ENCODE measurements at places on chromosomes 3 and 15.

GRCh38 chr3:194874783-194875182 lies 189.1 kb downstream of the FAM43A start:
- DNase-seq = no peak

- DNase-seq = no peak
Measured at GRCh38 chr3:126126286-126126685, 42.4 kb upstream of the SLC41A3 start.

DNA sequence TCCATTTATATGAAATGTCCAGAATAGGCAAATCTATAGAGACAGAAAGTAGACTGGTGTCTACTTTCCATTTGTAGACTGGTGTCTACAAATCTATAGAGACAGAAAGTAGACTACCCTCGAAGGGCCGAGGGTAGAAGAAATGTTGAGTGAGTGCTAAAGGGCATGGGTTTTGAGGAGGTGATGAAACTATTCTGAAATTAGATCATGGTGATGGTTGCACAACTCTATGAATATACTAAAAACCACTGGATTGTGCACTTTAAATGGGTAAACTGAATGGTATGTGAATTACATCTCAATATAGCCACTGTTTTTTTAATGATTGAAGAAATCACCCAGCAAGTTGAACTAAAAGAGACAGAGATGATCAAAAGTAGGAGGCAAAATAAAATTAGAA lies 27.9 kb downstream of the TP53BP1 start:
- peak; percentile 71 for DNase-seq

- peak; percentile 64 for DNase-seq
Measured at GRCh38 chr15:56817321-56818080, 84.2 kb upstream of the ZNF280D start.

DNA sequence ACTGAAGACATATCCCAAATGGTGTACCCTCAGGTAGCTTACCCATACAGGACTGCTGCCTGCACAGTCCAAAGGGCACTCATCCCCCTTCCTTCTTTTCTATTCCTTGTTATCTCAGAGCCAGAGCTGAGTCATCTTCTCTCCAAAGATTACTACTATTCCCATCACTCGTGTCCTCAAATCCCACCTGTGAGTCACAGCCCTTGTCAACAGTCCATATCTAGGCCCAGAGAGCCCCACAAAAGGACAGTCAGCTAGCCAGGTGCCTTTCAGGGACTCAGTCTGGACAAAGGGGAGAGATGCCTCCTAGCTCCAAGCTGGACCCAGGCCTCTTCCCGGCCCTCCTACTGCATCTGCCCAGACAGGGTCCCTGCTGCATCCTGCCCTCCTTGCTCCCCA lies 11.0 kb downstream of the PARP16 start:
- DNase-seq = no peak

DNA sequence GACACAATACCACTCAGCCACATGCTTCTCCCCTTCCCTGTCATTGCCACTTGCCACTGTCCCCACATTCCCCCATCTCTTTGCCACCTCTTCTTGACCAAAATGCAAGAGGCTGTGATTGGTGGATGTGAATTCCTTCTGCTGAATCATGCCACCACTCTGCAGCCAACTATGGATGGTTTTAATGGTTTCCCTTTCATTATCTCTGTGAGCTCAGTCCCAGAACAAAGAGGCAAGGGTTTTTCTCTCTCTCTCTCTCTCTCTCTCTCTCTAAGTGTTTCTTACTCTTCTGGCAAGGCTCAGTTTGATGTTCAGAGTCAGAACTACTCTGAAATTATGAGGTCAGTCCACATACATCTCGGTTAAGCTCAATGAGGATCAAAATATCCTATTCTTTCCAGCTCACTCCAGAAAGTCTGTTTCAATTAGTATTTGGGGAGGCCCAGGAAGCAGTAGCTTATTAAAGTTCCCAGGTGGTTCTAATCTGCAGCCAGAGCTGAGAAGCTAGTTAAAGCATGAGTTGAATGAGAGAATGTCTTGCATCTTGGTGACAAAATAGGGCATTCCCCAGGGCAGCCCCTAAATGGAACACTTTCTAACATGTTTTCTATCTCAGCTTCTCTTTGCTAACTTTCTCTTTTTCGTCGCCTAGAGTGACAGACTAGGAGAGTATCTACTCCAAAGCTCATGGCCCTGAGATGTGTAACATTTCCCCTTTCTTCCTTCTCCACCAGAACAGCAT lies 8.5 kb upstream of the ILDR1 start:
- DNase-seq = no peak

DNA sequence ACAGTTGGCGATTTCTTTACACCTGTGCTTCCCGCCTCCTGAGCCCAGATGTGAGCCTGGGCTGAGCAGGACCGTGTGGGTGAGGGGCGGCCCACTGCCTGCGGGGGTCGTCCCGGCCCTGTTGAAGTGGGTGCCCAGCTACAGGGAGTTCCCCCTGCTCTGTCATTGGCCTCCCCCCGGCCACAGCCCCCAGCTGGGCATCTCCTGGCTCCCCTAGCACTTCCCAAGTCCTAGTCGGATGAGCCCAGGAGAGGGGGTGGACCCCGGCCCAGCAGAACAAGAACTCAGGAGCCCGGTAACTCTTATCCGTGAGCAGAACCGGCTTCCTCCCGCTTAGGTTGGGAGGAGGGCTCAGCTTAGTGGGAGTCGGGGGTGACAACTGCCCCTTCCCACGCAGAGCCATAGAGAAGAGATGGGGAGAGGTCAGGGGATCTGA lies 757 bp downstream of the PAQR5 start:
- no peak for DNase-seq

- DNase-seq = no peak
Measured at GRCh38 chr3:47228088-47228487, 54.5 kb downstream of the KIF9 start.

DNA sequence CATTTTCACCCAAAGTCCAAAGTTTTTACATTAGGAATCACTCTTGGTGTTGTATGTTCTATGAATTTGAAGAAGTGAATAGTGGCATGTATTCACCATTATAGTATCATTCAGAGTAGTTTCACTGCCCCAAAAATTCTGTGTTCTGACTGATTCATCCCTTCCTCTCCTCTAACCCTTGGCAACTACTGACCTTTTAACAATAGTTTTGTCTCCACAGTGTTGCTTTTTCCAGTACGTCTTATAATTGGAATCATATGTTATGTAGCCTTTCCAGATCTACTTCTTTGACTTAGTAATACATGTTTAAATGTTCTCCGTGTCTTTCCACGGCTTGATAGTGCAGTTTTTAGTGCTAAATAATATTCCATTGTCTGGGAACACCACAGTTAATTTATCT lies 379.0 kb upstream of the SGO1 start:
- no peak for DNase-seq

DNA sequence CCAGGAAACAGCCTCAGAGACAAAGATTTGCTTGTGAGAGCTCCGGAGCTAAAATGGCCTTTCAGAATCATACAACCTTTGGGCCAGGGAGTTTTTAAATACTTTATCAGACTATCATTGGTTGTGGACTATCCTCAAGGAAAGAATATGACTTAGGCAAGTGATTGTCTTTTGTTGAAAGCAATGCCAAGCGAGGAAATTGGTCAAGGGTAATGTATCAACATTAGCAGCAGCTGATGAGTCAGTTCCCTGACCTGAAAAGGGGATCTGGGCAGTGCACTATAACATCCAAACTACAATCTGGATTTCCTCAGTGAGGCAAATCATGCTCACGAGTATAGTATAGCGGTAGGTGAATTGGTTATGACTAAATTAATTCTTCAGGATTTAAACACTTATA lies 303.6 kb downstream of the LSAMP start:
- no peak for DNase-seq

DNA sequence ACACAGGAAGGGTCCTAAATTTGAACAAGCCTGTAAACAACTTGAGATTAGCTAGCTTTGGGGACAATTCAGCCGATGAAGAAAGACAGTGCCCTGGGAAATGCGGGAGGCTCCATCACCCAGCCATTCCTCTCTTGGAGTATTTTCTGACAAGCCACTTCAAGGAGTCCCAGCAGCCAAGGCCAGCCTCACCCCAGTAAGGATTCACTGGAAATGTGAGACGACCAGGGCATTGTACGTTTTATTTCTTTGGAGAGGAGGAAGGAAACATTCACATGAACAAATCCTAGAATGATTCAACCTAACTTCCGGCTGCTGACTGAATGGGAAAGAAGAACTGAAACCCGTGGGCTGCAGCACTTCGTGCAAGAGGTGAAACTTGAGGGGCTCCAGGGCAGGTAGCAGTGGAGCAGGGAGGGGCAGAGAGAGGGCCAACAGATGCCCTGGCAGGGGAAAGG lies 116.4 kb upstream of the ARHGEF3 start:
- DNase-seq = no peak

DNA sequence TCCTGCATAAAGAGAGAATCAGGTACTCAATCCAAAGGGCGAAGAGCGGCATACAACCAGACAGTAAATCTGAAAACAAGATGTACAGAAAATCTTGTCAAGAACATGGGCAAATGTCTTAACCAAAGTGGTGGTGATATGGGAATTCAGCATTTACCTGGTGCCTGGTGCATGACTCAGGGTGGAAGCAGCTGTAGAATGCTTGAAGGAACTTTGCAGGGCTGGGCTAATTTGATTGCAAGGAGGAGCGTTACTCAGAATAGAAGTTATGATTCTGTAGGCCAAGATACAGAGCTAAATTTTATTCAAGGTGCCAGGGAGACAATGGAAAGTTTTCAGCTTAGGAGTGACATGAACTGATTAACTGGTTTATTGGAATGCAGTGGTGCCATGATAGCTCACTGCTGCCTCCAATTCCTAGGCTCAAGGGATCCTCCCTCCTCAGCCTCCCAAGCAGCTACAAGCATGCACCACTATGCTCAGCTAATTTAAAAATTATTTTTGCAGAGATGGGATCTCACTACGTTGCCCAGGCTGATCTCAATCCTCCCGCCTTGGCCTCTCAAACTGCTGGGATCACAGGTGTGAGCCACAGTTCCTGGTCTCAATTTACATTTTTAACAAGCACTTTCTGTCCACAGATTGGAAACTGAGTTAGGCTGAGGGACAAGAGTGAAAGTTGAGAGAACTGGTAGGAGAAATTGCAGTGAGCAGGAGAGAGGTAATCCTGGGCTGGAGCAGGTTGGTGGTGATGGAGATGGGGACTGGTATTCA lies 91.5 kb upstream of the TBC1D5 start:
- DNase-seq = no peak

DNA sequence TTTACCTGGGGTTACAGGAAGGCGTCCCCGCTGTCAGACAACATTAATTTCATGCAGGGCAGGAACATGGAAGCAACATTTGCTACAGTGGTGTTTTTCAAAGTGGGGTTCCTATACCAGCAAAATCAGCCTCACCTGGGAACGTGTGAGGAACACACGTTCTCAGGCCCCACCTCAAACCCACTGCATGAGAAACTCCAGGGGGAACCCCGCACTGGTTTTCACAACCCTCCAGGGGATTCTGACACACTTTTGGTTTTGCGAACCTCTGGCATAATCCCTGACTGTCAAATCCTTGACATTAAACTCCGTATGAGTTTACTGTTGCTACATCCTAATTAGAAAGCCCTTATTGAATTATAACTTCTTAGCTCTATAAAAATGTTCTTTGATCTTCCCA lies 127.7 kb downstream of the LRRK1 start:
- DNase-seq = no peak

DNA sequence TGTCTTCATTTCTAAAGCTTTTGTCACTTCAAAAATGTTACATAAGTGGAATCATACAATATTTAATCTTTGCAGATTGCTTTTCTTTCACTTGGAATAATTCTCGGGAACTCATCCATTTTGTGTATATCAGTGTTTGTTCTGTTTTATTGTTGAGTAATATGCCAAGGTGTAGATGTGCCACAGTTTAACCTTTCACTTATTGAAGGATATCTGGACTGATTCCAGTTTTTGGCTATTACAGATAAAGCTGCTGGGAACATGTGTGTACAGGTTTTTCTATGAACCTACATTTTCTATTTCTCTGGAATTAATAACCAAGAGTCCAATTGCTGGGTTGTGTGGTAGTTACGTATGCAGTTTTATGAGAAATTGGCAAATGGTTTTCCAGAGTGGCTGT lies 334.9 kb downstream of the PTPRG start:
- DNase-seq = no peak

GRCh38 chr3:195296662-195297061 lies 25.7 kb upstream of the XXYLT1 start:
- no peak for DNase-seq

GRCh38 chr3:160879859-160880258 lies 123.8 kb downstream of the PPM1L start:
- DNase-seq = no peak

- DNase-seq = no peak
Measured at GRCh38 chr15:64068133-64068532, 21.8 kb upstream of the DAPK2 start.

- no peak for DNase-seq
Measured at GRCh38 chr3:108459225-108459624, 51.2 kb downstream of the MYH15 start.

DNA sequence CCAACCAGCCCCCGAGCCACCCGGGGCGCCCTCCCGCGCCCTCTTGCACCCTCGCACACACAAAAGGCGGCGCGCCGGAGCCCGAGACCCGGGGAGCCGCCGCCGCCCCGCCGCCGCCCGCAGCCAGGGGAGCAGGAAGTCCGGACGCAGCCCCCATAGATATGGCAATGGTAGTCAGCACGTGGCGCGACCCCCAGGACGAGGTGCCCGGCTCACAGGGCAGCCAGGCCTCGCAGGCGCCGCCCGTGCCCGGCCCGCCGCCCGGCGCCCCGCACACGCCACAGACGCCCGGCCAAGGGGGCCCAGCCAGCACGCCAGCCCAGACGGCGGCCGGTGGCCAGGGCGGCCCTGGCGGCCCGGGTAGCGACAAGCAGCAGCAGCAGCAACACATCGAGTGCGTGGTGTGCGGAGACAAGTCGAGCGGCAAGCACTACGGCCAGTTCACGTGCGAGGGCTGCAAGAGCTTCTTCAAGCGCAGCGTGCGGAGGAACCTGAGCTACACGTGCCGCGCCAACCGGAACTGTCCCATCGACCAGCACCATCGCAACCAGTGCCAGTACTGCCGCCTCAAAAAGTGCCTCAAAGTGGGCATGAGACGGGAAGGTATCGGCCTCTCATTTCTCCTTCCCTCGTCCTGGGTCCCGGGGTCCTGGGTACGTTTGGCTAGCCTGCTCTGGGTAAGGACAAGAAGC lies 1.6 kb downstream of the NR2F2 start:
- no peak for DNase-seq

GRCh38 chr15:35674873-35675781 lies 129.2 kb upstream of the DPH6 start:
- DNase-seq = peak; percentile 47

DNA sequence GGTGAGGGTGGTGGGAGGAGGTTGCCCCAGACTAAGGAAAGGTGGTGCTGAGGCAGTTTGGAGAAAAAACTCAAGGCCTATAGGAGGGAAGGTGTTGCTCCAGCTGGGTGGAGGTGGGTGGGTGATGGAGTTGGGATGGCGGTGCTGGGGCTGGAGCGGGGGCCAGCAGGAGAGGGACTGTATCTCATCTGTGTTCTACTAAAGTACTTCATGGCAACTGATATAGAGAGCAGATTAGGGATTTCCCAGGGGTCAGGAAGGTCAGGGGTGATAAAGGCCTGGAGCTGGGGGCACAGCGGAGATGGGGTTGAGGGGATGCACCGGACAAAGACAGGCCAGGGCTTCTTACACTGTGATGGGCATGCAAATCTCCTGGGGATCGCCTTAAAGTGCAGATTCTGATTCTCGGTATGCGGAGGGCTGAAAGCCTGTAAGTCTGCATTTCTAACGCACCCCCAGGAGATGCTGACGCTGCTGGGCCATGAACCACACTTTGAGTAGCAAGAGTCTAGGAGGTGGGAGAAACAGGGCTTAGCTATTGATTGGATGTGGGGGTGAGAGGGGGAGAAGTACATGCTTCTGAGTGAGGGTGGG lies 4.2 kb downstream of the KLHL40 start:
- no peak for DNase-seq

GRCh38 chr3:38755130-38755529 lies 60.9 kb downstream of the SCN10A start:
- DNase-seq = no peak

Measured in fibroblast of skin of left biceps (primary cell).